ENCODE measurements at places on chromosomes 12 and 14.
A peak's percentile ranks its signal among the peaks of the same experiment; 100 is the strongest.

DNA sequence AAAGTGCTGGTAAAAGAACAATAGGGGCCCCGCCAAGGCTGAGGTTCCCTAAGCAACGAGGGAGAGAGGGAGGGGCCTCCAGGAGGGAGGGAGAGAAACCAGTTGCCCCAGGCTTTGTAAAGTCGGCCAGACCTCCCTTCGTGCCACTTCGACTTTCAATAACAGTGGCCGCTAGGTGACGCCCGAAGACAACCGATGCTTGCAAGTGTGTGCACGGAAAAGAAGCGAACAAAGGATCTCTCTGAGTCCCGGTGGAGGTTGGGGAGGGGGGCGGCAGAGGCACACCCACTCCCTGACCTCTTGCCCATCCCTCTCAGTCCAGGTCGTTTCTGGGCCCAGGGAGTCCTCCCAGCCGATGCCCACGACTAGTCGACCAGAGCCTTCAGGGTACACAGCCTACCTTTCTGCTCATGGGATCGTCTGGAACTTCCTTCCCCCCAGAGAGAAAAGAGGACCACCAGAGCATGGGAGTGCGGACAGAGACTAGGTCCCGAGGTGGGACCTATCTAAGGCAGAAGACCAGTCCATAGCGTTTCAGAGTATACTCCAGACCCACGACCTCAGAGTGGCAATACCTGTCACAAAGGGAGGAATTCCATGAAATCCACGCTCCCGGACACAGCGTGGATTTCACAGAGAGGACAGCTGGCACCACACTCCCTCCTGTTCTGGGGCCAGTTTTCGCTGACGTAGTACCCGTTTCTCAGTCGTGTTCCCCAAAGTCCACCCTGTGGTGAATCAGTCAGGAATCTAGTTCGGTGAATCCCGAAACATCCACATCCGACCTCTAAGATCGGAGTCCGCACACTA is 262.7 kb upstream of the ALG10B start:
- no peak for DNase-seq

DNA sequence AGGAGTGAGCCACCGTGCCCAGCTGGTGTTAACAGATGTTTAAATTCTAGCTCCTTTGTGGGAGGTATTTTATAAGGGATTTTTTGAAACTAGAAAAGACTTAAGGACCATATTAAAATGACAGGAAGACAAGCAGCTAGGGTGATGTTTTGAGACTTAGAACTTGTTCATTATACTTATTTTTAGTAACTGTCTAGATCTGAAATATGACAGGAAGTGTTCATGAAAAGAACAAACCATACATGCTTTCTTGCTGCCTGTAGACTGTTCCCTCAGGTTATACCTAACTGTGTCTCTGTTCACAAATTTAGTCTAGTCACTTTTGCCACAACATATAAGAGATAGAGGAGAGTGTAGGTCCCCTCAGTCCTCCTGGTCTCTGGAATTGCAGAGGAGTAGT is 36.9 kb upstream of the KCNH3 start:
- DNase-seq: no peak

DNA sequence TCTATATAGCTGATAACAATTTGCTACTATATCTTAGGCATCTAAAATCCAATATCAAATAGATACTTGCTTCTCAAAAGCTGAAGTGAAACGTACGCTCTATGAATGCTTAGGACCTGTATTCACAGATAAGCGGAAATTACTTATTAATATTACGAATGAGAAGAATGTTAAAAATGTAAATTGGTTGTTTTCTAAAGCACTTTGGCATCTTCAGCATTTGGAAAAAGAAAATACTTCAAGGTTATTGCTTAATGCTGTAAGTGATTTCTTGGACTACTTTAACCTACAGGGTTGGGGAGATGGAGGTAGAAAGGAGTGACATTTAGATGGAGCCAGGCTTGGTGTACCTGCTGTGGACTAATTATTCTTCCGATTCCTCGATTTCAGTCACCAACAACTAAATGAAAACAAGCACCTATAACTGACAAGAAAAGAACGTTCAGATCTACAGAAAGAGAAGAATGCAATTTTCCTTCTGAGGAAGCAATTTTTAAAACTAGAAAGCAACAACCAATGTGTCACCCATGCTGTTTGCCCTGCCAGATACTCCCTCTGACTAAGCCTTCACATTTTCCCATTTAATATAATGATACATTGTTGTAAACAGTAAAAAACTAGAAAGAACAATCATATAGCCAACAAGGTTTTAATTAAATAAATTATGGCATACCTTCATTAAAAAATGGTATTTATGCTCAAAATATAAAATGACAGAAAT is 49.3 kb downstream of the SLC25A21 start:
- DNase-seq: no peak

DNA sequence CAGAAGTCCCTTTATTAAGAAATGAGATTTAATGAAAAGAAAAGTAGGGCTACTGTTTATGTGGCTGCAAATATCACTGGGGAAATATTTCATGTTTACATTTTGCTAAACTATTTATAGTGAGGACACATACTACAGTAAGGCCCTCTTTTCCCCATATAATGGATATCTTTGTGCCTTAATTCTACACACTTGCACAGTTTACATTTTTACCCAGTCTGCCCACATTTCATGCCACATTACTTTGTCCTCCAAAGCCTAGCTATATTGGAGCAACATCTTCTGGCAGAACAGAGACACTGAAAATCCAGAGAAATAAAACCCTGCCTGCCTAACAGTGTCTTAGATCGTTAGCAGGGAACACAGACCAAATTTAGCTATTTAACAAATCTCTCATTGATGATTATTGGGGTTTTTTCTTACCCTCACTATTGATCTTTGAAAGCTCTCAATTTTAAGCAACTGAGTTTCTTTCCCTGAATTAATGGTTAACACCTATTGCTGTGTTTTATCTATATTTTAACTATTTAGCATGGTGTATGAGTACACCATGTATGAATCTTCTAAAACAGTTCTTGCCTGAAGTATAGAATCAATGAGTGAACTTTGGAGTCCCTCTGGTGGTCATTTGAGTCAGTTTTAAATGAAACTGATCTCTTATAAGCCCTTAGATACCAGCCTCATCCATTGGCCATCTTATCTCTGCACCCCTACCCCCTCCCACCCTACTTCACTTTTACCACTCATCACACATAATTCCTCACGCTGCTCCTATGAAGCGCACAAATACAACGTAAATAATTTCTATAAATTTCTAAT is 170.2 kb downstream of the BCAT1 start:
- DNase-seq: no peak

- DNase-seq: no peak
Measured at GRCh38 chr14:103386713-103387329, 1.6 kb downstream of the MARK3 start.

- no peak for DNase-seq
Measured at GRCh38 chr12:43852744-43853143, 16.9 kb downstream of the TMEM117 start.

- no peak for DNase-seq
Measured at GRCh38 chr14:64581363-64581762, 31.6 kb downstream of the PPP1R36 start.

- no peak for DNase-seq
Measured at GRCh38 chr14:67186789-67187584, 2.3 kb upstream of the GARIN2 start.

DNA sequence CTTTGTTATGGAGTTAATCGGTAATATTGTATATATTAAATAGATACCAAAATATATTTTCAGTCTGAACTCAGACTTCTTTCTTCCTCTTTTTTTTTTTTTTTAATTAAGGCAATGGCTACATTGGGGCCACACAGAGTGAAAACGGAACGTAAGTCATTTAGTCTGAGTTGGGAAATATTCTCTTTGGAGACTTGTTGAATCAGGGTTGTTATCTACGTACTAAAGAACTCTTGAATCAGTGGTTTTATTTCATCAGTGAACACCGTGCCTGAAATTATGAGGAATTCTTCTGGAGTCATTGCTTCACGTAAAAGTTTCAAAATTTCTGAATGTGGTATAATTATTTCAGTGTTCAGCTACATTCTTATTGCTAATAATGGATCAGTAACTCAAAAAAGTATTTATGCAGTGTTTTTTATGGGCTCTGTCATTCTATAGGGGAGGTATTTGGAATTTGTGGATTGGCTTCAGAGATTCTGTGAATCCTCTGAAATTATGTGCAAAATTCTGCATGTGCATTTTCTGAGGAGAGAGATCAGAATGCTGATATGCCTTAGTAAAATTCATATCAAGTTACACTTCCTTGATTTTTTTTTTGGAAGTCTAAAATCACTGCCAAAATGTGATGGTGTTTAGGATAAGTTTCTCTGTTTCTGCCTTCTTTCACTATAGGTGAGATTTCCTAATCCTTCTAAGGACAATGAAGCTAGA is 39.6 kb downstream of the BRMS1L start:
- no peak for DNase-seq

GRCh38 chr12:32163596-32163995 is 56.9 kb downstream of the BICD1 start:
- no peak for DNase-seq

GRCh38 chr12:91249518-91250272 is 67.1 kb upstream of the DCN start:
- DNase-seq: no peak

DNA sequence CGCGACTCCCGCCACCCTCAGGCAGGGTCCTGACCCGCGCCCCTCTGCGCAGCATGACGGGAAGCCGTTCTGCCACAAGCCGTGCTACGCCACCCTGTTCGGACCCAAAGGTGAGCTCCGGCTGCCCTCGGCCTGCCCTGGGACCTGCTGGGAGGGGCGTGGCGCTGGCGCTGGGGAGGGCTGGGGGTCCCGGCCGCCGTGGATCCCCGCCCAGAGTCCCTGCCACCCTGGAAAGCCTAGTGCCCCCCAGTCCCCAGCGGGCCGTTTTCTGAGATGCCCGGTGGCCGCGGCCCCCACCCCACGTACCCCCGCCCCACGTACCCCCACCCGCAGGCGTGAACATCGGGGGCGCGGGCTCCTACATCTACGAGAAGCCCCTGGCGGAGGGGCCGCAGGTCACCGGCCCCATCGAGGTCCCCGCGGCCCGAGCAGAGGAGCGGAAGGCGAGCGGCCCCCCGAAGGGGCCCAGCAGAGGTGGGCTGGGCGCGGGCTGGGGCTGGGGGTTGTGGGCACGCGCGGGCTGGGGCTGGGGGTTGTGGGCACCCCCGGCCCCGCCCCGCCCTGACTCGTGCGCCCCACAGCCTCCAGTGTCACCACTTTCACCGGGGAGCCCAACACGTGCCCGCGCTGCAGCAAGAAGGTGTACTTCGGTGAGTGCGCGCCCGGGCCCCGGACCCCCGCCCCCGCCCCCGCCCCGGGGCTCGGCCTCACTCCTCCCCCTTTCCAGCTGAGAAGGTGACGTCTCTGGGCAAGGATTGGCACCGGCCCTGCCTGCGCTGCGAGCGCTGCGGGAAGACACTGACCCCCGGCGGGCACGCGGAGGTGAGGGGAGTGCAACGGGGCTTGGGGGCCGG is 4.0 kb downstream of the CRIP2 start:
- DNase-seq: peak; percentile 58

- DNase-seq: no peak
Measured at GRCh38 chr14:51750542-51750941, 98.8 kb downstream of the FRMD6 start.

GRCh38 chr12:127629066-127629820 is 637.7 kb upstream of the TMEM132C start:
- no peak for DNase-seq

- DNase-seq: no peak
Measured at GRCh38 chr12:47413806-47414205, 292.0 kb downstream of the RPAP3 start.

GRCh38 chr12:86193931-86194330 is 62.3 kb downstream of the MGAT4C start:
- no peak for DNase-seq

GRCh38 chr12:10191865-10192264 is 13.0 kb downstream of the TMEM52B start:
- no peak for DNase-seq

DNA sequence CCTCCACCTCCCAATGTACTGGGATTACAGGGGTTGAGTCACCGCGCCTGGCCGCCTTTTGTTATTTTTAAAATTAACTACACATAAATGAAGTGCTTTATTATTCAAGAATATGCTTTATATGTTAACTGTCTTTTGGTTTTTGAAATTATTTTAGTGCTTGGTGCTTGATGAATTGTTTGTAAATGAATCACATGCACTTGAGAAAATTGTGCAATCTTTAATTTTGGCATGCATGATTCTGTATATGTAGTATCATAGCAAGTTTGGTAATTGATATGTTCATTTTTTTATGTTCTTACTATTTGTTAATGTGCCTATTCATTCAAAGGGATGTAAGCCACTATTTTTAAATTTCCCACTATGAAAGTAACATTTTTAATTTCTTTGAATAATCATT is 440.9 kb downstream of the NAV3 start:
- no peak for DNase-seq

GRCh38 chr12:7994731-7995205 is 37.7 kb upstream of the FOXJ2 start:
- DNase-seq: no peak

- DNase-seq: no peak
Measured at GRCh38 chr14:67926821-67927220, 107.2 kb downstream of the RAD51B start.

DNA sequence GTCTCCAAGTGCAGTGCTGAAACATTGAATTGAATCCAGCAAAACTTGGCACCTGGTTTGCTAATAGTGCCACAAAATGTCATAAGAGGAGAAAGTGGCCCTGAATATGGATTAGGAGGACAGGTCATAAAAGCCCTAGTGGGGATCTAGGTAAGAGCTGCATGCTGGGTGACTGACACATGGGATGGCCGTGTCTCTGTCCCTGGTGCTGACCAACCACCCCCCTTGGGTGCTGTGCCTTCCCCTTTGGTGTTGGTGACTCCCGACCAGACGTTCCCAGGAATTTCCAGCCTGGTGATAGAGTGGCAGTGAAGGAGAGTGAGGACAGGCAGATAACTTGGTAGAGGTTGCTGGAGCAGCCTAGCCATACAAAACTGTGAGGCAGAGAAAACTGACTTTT is 142.8 kb downstream of the VRK1 start:
- DNase-seq: no peak

GRCh38 chr12:115440438-115440837 is 756.5 kb upstream of the TBX3 start:
- DNase-seq: no peak

DNA sequence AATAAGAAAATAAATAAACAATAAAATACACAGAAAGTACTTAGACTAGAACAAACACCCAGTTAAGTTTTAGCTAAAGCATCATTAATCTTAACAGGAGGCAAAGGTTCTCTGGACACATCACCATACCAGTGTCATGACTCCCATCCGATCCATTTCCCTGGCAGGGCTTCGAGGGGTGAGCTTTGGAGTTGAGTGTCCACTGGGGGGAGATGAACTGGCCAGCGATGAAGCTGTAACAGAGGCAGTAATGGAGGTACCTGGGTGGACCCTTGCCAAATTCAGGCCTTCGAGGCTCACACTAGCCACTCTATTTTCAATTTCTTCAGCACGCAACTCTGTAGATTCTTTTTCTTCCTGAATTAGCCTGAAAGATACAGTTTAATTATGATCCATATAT is 269.5 kb downstream of the ACSS3 start:
- DNase-seq: no peak

GRCh38 chr14:72948481-72949138 is 22.3 kb downstream of the DCAF4 start:
- no peak for DNase-seq
